DMS 273 treated with DMSO at 0.1 percent for 48 hours (cell line): ENCODE measurements at places on chromosomes 1 and 21.

GRCh38 chr1:159915571-159916241, 9.6 kb downstream of the TAGLN2 start:
- DNase-seq, result no peak

GRCh38 chr1:98502937-98503336, 158.6 kb upstream of the SNX7 start:
- DNase-seq, result no peak

- DNase-seq, result no peak
These were observed 329.8 kb upstream of the BEND5 start for GRCh38 chr1:49106445-49106844.

DNA sequence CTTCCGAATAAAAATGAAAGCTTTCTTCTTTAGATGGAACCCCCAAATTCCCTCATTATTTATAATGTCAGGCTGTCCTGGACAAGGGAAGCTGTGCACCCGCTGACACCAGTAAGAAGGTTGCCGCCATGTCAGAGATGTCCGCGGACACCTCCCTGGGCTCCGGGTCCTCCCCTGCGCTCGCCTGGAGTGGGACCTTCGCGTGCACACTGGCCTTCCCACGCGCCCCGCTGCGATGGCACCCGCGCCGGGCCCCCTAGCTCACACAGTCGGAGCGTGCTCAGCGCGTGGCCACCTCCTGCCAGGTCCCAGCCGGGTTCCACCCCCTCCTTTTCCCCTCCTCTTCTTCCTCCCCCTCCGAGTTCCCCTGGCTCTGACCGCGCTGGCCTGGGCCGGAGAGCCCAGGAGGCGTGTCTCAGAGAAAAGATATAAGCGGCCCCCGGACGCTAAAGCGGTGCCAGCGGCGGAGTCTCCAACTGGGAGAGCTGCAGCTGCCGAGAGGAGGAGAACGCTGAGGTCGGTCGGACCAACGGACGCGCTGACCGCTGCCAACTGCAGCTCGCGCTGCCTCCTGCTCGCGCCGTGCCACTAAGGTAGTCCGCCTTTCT, at the start of gene G0S2:
TSS of gene G0S2 (plus strand) at position 456 of the 608 bp plus-strand sequence. CDS start 273 bp downstream, outside the sequence.
- DNase-seq, result no peak

GRCh38 chr1:69573911-69574310, 6.2 kb downstream of the LRRC7 start:
- no peak for DNase-seq

GRCh38 chr1:53895421-53895820, 1.4 kb downstream of the DIO1 start:
- DNase-seq, result no peak

DNA sequence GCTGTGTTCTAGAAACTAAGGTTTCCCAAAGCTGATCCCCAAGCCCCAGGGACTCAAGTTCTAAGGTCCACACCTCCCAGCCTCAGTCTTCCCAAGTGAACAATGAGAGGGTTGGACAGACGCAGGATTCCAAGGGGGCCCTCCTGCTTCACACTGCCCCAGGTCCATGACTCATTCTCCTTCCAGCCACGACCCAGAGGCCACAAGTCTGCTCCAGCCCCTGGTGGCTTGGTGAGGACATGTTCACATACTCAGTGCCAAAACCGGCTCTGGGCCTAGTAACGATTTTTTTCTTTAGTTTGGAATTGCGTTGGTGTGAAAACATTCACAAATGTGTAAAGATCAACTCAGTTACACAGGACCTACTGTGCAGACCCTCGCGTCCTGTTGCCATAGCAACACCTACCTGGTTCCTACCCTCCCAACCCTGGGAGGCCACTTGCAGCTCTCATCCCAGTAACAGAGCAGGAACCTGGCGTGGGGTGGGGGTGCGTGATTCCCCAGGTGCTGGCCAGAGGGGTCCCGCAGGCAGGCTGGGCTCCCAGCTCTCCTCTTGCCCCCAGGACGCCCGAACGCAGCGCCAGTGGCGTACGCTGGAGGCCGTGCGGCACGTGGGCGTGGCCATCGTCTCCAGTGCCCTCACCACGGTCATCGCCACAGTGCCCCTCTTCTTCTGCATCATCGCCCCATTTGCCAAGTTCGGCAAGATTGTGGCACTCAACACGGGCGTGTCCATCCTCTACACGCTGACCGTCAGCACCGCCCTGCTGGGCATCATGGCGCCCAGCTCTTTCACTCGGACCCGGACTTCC, 57.0 kb downstream of the DISP3 start:
- no peak for DNase-seq

- DNase-seq, result no peak
These were observed 40.4 kb downstream of the CD55 start for GRCh38 chr1:207361889-207362288.

GRCh38 chr1:198156111-198156744, 570 bp upstream of the NEK7 start:
- peak; percentile 71 for DNase-seq

DNA sequence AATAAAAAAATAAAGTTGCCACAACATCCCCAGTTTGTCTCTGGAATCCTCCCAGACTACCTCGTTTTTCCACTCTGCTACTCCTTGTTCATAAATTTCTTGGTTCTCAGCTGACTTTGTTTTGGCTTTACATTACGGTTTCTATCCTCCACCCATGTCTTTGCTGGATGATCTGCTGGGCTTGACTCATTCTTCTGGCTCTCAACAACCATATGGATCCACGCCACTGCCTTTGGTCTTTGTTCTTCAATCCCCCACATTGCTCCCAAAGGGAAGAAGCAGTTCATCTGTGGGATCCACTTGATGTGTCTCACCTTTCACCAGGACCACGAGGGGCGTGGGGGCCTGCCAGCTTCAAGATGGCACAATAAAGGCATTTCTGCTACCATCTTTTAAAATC, 67.1 kb upstream of the NBL1 start:
- DNase-seq, result no peak

DNA sequence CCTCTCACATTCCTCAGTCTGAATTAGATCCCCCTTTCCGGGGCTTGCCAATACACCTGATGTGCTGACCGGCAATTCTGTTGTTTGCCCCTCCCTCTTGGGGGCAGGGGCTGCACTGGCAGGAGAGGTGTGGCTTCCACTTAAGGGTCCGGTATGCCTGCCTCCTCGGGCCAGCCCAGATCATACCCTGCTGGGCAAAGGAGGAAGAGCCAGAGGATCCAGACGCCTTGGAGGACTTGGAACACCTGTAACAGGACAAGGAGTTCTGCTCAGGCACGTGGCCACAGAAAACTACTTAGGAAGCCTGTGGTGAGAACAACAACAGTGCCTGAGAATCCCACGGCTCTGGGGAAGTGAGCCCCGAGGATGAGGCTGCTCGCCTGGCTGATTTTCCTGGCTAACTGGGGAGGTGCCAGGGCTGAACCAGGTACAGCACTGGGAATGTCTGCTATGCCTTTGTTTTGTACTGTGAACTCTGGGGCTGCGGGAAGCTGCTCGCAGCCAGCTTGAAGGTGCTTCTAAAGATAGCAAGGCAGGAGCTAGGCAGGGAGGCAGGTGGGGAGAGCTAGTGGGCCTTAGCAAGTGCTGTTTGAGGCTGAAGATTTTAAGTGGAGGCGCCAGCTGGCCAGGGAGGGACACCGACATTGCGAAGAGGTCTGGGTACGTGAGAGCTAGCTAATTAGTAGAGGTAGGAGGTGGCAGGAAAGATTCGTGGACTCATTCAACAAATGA, at the start of gene SMPDL3B:
TSS of gene SMPDL3B (plus strand) at position 183 of the 732 bp plus-strand sequence. CDS start at position 367, 184 bp downstream.
- DNase-seq, result no peak

- DNase-seq, result no peak
These were observed 157.0 kb upstream of the EDN2 start for GRCh38 chr1:41641475-41641814.

GRCh38 chr1:236895665-236896387, 100.7 kb downstream of the MTR start:
- no peak for DNase-seq

DNA sequence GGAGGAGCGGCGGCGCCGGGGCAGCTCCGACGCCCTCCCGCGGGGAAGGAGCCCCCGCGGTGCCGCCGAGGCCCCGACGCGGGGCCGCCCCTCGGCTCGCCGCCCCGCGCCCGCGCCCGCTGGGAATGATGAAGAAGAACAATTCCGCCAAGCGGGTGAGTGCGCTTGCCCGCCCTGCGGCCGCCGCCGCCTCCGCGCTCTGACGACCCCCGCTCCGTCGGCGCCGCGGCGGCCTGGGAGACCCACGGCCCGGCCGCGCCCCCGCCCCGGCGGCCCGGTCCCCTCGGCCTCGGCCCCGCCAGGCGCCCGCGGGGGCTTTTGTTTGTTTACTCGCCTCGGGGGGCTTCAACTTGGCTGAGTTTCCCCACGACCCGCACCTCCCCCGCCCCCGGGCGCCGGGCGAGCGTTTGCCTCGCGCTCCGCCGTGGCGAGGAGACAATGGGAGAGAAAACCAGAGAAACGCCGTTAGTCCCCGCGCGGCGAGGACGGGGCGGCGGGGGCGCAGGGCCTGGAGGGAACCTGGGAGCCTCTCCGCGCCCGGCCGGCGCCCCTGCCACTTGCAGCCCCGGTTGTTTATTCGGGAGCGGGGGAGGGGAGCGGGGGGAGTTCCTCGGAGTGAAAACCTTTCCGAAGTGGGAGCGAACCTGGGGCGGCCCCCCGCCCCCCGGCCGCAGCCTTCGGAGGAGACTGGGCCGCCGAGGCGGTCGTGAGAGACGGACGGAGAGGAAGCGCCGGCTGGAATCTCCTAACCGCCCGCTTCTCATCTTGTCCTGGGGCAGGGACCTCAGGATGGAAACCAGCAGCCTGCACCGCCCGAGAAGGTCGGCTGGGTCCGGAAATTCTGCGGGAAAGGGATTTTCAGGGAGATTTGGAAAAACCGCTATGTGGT, 661 bp downstream of the PLEKHO1 start:
- no peak for DNase-seq

DNA sequence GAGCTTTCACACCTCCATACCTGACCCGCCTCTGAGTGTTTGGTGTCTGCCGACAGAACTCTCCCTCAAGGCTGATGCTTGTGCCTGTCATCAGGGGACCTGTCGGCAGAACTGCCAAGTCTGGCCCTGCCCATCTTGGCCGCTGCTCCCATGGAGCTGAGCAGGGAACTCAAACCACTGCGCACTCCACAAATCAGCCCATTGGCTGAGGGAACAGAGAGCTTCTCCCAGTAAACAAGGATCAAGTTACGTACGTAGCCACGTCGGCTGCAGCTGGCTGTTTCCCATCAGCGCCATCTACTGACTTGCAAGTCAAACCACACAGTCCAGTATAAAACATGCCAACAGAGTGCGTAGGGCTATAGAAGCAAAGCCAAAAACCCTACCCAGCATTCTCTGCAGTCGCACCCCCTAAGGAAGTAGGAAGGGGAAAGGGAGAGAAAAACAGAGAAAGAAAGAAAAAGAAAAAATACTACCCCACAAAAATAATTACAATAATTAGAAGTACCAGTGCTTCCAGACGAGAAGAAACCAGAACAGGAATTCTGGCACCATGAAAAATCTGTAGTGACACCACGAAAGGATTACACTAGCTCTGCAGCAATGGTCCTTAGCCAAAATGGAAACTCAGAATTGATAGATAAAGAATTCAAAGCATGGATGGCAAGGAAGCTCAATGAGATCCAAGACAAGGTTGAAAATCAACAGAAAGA, 13.1 kb downstream of the KRTAP13-1 start:
- DNase-seq, result peak; percentile 33

- no peak for DNase-seq
These were observed 49.3 kb downstream of the CDC42BPA start for GRCh38 chr1:227268943-227269342.

DNA sequence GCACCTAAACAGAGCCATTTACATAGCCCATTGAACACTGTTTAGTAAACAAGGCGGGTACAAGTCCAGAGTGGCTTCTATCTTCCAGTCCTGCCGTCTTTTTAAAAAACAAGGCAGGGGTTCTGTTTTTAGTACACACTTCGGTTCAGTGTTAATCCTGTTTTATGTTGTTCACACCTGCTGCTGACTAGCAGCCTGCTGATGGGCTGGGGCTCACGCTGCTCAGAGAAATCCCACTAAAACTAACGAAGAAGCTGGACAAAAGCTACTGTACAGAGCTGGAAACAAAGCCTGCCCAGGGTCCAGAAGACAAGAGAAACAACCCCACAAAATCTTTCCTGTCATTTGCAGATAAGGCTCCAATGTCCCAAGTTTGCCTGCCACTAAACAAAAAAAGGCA, 13.2 kb downstream of the ESRRG start:
- DNase-seq, result no peak

- no peak for DNase-seq
These were observed 101.3 kb downstream of the SLC45A1 start for GRCh38 chr1:8419172-8419571.

- no peak for DNase-seq
These were observed 94.3 kb downstream of the VAV3 start for GRCh38 chr1:107870696-107871095.

GRCh38 chr1:56535939-56536338, 43.4 kb downstream of the PLPP3 start:
- DNase-seq, result no peak

- DNase-seq, result peak; percentile 28
These were observed 2.9 kb downstream of the FLVCR1 start for GRCh38 chr1:212860713-212861581.

DNA sequence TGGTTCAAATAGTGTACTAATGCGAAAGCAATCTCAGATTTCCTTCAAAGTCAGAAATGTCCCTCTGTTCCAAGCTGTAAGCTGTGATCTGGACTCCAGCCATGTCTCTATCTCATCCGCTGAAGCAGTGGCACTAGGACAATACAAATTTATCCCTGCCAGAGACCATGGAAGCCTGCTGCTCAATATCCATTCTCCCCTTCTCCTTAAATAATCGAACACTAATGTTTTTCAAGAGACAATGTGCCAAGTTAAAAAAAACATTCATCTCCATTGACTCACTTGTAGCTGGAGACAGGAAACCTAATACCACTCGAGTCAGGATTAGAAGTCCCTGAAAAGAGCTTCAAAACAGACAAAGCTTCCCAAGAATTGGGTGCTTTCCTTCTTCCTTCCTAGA, 38.5 kb upstream of the PGBD5 start:
- no peak for DNase-seq
